ENCODE measurements at places on chromosomes 12 and 14.
A peak's percentile ranks its signal among the peaks of the same experiment; 100 is the strongest.

DNA sequence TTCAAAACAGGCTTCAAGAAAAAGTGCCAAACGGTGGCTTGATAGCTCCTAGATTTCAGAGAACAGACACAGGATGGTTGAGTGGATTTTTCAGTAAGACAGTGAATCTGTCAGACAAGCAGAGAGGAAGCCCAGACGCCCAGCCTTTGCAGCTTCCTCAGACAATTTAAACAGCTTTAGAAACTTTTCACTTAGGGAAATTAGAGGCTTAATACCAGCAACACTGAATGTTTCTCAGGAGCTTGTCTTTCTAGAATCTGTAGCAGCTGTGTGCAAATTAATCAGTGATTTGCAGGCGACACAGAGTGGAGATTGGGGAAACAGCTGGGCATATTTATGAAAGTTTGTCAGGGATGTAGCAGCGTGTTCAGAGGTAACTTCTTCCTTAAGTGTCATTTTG, 362.1 kb downstream of the GALC start:
- no peak for DNase-seq

DNA sequence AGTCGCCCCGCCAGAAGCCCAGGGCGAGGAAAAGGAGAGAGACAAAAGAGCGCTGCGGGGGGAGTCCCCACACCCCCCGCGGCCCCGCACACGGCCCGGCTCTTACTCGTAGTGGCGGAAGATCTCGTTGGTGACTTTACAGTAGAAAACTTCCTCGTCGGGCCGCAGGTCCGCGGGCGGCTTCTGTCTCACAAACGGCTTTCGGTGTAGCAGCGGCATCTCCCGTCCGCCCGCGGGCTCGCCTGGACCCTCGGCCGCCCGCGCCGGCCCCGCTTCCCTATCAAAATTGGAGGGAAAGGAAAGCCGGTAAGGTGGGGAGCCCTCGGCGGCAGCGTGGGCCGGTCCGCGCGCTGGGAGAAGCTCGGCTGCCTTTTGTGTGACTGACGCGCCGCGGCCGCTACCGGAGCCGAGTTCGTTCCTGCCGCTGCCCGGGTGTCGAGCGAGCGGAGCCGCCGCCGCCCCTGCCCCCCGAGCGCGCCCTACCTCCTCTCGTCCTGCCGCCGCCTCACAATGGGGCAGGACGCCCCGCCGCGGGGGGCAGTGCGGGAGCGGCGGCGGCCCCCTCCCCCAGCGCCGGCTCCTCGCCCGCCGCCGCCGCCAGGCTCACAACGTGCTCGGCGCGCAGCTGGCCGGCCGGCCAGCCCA, 652 bp downstream of the BAZ1A start:
- DNase-seq, result peak; percentile 53

- no peak for DNase-seq
Observed at GRCh38 chr12:13119826-13120225, 16.4 kb upstream of the GSG1 start.

GRCh38 chr14:31942166-31942841, 134.8 kb upstream of the ARHGAP5 start:
- DNase-seq, result no peak

- no peak for DNase-seq
Observed at GRCh38 chr12:52120951-52121823, 41.7 kb downstream of the SMIM41 start.

GRCh38 chr14:68039593-68039992, 220.0 kb downstream of the RAD51B start:
- no peak for DNase-seq

- DNase-seq, result no peak
Observed at GRCh38 chr14:49480979-49481498, 105.1 kb downstream of the RPS29 start.

GRCh38 chr12:89525824-89526770, at the start of gene POC1B:
POC1B (minus strand) TSS chr12:89526047; CDS start chr12:89525895, 152 bp downstream.
- peak; percentile 72 for DNase-seq

DNA sequence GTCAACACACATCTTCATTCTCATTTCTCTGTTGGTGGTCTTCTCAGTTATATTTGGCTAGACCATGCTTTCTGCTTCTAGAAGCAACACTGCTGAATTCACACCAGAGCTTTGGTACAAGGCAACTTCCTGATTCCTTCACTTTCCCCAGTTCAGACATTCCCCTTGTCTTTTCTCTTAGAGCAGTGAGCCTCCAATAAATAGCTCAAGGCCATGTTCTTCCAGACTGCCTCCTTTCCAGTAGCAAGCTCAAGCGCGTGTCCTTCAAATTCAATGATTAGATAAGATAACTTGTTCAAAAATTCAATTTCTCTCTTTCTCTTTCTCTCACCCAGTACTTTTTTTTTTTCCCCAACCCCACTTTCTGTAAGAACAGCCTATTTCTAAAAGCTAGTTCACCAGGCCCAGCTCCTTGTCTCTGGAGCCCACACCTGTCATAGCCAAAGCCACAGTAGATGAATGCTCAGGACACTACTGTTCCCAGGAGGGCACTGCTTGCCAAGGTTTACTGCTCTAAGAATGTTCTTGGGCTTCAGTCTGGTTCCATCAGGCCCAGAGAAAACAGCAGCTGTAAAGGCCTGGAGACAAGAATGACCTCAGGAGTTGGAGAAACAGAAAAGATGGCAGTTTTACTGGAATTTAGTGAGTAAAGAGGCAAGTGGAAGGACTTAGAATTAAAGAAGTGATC, 17.7 kb downstream of the TBK1 start:
- no peak for DNase-seq

GRCh38 chr14:71734885-71735284, 197.3 kb upstream of the RGS6 start:
- DNase-seq, result no peak

GRCh38 chr12:68036642-68037041, 47.4 kb downstream of the IFNG-AS1 start:
- DNase-seq, result no peak

GRCh38 chr14:91997492-91997891, 42.4 kb downstream of the TRIP11 start:
- DNase-seq, result no peak

DNA sequence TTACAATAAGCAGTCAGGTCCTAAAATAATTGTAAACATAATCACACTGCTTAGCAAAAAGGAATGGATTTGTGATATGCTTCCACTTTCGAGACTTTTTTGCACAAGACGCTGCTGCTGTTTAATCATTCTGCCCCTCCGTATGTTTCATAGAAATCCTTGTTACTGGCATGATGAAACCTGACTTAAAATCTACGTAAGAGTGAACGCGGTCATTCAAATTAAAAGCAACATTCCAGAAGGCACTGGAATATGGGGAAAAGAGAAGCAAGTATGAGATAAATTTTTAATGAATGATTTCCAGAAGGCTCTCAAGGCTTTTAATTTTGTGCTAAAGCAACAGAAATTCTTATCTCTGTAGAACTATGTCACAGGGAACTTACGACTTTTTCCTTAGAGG, 1.1 kb downstream of the CNIH1 start:
- no peak for DNase-seq

GRCh38 chr12:2052826-2053678, at the start of gene CACNA1C:
CACNA1C (plus strand) TSS chr12:2052987; CDS start chr12:2053563, 576 bp downstream.
- peak; percentile 53 for DNase-seq

- no peak for DNase-seq
Observed at GRCh38 chr14:72706485-72706884, 187.4 kb downstream of the DPF3 start.

DNA sequence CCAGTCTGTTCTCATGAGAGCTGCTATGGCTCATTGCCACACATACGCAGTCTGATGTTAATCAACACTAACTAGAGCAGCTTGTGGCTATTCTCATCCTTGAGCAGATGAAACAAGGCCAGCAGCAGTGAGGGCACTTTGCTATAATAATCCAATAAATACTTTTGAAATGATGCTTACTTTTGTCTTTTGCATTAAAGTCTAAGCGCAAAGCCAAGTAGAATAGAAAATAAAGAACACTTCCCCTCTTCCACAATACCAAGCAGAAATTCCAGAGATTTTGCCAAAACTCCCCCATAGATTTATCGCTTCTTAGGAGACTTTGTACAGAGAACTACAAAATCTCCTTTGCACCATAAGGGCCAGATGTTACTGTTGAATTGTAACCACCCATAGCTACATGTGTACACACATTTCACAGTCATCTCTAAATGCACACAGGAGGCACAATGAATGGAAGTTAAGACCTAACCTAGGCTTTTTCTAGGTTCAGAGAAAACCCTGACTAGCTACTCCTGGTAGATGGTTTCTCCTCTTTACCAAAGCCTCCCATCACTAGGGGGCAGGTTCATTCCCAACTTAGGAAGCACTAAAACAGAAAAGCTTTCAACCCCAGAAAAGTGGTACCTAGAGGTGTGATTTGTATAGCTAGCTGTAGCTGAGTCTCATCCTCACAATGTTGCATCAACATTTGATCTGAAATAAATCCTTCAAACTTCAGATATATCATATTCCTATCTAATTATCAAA, 119.3 kb downstream of the HMGA2 start:
- no peak for DNase-seq

DNA sequence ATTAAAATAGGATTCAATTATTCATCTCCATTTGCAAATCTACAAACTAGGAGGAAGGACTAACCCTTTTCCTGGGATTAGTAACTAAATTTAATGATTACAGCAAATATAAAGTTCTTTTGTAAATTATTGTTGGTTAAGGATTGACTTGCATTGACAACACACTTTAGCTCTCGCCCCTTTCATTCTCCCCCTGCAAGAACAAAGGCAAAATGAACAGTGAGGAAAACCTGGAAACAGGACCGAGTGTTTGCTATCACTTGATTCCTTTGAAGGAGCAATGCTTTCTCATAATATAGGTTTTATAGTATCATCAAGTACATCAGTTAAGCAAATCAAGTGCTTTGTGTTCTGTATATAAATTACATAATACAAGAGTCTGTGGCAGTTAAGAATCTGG, 7.4 kb upstream of the COX16 start:
- DNase-seq, result no peak

DNA sequence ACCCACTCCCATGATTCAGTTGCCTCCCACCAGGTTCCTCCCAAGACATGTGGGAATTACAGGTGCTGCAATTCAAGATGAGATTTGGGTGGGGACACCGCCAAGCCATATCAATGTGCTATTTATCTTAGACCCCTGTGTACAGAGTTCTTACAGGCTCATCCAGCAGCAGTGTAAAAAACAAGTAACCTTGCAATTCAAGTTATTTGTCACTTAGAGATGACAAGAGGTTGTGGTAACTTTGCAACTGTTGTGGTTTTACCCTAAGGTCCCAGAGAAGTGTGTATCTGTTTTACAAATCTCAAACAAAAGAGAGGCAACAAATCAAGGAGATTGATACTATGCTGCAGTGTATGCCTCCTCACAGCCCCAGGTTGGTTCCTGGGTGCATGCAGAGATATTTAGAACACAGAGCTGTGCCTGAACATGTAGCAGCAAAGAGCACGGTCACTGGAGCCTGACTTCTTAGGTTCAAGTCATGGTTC, 11.5 kb upstream of the HELB start:
- DNase-seq, result no peak

GRCh38 chr12:14243941-14244340, 121.5 kb upstream of the ATF7IP start:
- no peak for DNase-seq

- no peak for DNase-seq
Observed at GRCh38 chr14:74908861-74909341, 14.2 kb downstream of the RPS6KL1 start.

DNA sequence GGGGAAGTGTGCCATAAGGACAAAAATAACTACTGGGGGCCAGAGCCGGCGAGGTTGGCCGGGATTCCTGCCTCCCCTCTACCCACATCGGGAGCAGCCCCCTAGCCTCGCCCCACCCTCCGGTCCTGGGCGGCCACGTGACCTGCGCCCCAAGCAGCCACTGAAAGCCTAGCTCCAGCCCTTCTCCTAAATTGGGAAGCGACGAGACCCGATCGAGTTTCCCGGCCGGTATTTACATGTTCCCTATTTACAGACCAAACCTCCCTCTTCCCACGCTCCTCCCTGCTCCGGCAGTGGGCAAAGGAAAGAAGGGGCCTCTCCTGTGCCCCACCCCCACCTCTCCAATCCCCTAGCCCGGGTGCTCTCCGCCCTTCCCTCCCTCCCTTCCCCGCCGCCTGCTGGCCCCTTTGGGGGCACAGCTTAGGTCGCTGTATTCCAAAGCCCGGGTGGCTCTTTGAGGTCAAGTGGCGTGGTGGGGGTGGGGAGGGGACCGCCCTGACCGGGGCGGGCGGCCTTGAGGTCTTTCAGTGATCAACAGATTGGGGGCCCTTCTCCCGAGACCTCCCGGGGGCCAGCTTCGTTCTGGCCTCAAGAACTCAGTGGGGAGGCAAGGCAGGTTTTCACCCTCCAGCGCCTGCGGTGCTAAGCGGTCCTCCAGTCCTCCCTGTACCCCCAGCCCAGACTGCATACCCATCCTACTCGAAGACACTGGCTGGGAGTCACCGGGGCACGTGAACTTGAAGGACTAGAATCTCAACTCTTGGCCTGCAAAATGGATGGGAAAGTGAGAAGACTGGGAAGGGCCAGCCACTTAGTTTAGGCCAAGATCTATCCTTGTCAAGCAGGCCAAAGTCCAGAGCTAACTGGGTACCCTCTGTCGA, 6.3 kb upstream of the CTDSP2 start:
- DNase-seq, result peak; percentile 44

GRCh38 chr14:79841433-79841832, 369.9 kb downstream of the DIO2 start:
- no peak for DNase-seq

DNA sequence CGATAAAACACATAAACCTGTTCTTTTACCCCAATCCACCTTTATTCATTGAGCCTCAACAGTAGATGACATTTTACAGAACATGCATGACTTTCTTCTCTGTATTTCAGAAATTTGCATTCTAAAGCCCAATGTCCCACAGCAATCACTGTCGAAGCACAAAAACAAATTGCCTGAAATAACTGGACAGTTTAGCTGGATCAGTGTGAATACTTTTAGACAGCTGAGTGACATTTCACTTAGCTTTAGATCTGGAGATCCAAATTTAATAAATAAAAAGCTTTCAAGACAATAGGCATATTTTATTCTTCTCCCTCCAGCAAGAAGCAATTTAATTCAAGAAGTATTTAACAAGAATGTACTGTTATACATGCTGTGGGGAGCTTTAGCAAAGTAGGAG, 109.1 kb upstream of the FSCB start:
- DNase-seq, result no peak

DNA sequence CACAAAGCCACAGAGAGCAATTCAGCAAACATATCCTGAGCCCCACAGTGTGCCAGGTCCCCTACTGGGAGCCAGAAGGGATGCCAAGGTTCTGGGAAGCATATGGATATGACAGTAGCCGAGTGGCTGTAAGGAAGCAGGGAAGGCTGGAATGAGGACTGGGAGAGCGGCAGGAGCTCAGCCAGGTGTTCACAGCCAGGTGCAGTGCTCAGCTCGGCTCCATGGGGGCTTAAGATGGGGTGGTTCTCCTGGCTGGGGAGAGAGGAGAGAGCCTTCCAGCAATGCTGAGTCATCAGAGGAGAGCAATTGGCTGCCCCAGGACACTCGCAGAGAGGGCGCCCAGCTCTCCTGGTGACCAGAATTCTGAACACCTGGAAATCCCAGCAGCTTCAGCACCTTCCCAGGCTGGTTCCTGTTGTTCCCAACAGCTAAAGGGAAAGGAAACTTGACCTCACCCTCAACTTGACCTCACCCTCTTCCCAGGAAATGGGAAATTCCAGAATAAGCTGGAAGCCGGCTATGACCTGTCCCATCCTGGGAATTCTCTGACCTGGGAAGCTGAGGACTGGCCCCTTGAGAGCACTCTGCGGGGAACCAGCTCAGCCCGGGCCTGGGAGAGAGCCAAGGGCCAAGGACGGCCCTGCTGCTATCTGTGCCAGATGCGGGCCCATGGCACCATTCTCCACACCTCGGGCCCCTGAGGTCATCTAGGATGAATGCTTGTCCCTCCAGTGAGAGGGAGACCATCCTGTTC, 34.6 kb downstream of the SLC6A12 start:
- DNase-seq, result no peak
